ENCODE measurements at places on chromosomes 5 and 9. TPM values are rescaled to one million over a fixed set of nuclear protein-coding genes. Genes with fewer than 3 reads are reported as not detected.

The CTNND2 gene
- 0.03 TPM for polyA plus RNA-seq

The ZNF462 gene
- 3.4 TPM for polyA plus RNA-seq

The C9orf50 gene
- not detected for polyA plus RNA-seq

The UAP1L1 gene
- 13.2 TPM for polyA plus RNA-seq

The C9orf85 gene
- 16.4 TPM for polyA plus RNA-seq

The GFI1B gene
- not detected for polyA plus RNA-seq

The IL4 gene
- polyA plus RNA-seq = not detected

The PTGDS gene
- polyA plus RNA-seq = 13.9 TPM
